Activated naive CD4-positive, alpha-beta T cell treated with anti-CD3 and anti-CD28 coated beads, Interleukin-2, amount 50 U/mL, for 72 hours (primary cell): ENCODE measurements at places on chromosomes 11 and 22.

DNA sequence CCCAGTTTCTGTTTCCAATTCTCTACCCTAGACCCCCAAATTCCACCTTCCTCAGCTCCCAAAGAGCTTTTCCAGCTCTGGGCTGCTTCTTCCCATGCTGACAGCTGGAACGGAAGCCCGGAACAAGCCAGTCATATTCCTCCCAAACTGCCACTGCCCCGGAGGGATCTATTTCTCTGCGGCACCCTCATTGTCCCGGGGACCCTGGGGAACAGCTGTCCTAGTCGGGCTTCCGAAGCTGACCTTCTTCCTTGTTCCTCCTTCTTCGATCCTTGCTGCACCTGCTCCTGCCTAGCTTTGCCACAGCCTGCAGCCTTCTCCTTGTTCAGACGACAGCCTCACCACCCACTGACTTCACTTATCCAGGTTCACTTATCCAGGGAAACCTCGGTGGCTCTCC lies 105.7 kb downstream of the TSPAN18 start:
- DNase-seq, result no peak

DNA sequence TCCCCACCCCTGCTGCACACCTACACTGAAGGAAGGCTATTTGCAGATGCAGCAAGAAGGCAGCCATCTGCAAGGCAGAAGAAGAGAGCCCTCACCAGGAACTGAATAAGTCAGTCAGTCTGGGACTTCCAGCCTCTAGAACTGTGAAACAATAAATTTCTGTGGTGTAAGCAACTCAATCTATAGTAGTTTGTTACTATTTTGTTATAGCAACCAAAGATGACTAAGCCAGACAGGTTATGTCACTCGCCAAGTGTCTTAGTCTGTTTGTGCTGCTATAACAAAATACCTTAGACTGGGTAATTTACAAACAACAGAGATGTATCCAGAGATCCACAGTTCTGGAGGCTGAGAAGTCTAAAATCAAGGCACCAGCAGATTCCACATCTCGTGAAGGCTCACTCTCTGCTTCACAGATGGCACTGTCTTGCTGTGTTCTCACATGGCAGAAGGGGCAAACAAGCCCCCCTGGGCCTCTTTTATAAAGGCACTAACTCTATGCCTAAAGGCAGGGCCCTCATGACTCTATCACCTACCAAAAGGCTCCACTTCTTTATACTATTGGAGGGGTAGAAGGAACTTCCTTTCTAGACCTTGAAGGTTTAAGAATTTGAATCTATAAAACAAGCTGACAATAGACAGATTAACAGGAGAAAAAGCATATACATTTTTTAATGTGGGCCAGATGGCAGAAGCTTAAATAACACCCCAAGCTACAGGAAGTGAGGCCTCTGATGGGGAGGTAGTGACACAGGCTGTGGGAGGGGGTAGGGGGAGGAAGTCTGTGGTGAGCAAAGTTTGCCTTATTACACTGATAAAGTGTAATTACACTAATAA lies 12.3 kb downstream of the APOL6 start:
- DNase-seq, result no peak

GRCh38 chr22:18075720-18076497 lies 1.9 kb upstream of the PEX26 start:
- peak; percentile 58 for DNase-seq

GRCh38 chr11:67302571-67303131 lies 679 bp upstream of the SSH3 start:
- peak; percentile 58 for DNase-seq

GRCh38 chr11:28767574-28767973 lies 659.4 kb downstream of the METTL15 start:
- DNase-seq, result no peak

- no peak for DNase-seq
Observed at GRCh38 chr11:65169164-65169641, 830 bp upstream of the SPDYC start.

DNA sequence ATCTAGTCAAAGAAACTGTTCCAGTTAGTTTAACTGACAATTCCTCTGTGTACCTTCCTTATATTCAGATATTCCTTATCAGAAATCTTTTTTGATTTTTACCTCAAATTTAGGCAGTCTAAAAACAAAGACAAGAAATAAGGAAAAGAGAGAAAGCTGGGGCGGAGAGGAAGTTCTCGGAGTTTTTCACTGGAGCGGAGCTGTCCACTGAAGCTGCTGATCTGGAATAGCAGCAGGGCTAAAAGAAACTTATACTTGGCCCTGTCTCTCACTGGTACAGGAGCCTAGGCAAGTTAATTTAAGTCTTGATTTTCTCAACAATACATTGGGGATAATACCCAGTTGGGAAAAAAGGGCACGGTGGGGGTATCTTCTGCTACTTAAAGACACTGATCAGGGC lies 59.2 kb upstream of the CYP2D6 start:
- DNase-seq, result no peak

DNA sequence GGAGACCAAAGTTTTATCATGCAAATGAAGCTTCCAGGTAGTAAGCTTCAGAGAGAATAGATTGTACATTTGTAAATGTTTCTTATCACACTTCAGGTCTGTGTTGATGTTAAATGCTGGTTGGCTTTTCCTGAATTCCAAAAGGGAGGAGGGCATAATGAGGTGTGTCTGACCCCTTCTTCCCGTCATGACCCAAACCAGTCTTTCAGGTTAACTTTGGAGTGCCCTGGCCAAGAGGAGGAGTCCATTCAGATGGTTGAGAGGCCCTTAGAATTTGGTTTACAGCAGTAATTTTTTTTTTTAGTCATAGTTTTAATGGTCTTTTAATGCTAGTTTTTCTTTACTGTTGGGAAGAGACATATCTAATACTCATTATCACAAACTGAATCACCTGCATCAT lies 2.5 kb downstream of the OR6X1 start:
- DNase-seq, result no peak

GRCh38 chr11:65776710-65777141 lies 4.0 kb downstream of the AP5B1 start:
- no peak for DNase-seq
